ENCODE measurements at places on chromosomes 1 and 21. TPM values are rescaled to one million over a fixed set of nuclear protein-coding genes. Genes with fewer than 3 reads are reported as not detected.

Gene SDC3
- total RNA-seq = 43.6 TPM

Gene TINAGL1
- 14.9 TPM for total RNA-seq

Gene DSTYK
- 10.2 TPM for total RNA-seq

Gene C1orf159
- total RNA-seq = 15.4 TPM

Gene KCND3
- 0.25 TPM for total RNA-seq

Data from SJSA1 (cell line).